Fibroblast of upper back skin (primary cell): ENCODE measurements at places on chromosomes 1 and 21.
A peak's percentile ranks its signal among the peaks of the same experiment; 100 is the strongest.

DNA sequence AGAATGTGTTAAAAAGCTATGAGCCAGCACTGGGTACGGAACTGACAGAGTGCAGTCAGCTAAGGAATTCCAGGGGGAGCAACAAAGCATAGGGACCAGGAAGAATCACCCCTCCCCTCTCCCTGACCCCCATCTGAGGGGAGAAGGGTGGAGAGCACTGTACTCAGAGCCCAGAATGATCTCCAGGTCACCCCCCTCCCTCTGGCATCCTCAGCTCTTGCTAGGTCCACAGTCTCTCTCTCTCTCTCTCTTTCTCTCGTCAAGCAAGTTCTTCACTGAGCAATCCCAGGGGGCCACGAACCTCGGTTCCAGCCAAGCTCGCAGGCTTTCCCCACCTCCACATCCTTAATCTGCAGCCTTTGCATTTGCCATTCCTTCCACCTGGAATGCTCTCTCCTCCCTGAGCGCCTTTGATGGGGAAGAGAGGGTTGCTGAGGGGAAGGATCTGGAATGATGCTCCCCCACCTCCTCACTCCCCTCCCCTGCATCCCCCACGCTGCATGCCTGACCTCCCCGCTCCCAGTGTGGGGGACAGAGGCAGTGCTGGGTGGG, 6.7 kb upstream of the WASF2 start:
- DNase-seq: peak; percentile 82

DNA sequence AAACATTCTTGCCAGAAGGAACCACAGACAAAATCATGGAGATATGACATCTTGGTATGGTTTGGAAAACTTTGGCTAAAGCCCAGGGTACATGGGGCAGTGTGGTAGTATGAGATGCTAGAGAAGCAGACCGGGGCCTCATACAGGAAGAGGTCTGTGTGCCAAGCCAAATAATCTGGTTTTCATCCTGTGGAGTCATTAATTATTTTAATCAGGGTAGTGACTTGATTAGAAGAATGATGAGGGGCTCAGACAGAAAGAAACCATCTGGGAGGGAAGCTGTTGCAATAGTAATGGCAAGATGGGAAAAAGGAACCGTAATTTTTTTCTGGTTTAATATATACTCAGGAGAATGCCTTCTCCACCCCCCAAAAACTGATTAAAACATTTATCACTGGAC, 318.0 kb downstream of the BRINP2 start:
- no peak for DNase-seq

- DNase-seq: peak; percentile 10
These were observed 16.4 kb downstream of the TCEANC2 start for GRCh38 chr1:54069791-54070170.

- peak; percentile 52 for DNase-seq
These were observed 125.9 kb downstream of the DMRTB1 start for GRCh38 chr1:53585129-53585528.

GRCh38 chr1:170711682-170712081, 47.8 kb downstream of the PRRX1 start:
- peak; percentile 96 for DNase-seq

DNA sequence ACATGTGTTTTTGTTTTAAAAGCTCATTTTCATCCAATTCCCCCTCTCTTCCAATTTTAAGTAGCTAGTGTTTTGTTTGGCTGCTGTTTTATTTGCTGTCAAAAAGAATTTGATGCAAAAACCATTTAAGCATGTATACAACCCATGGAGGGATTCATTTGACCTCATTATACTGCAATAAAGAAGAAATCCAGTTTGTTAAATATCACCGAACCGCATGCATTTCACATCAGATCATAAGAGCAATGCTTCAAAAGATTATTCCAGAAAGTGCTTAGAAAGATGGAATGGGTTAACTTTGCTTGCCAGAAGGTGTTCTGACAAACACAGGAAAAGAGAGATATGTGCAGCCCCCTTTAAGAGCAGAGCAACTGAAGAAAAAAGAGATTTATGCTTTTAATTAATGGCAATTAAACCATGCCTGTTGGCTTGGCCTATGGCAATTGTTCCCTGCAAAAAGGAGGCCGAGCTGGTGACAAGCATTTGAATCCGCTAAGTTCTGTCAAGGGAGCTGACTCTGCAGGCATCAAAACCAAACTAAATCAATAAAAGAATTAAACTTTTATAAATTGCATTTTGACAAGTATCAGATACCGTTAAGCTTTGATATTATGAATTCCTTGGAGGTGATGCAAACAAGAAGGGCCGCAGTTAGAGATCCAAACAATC, 14.4 kb upstream of the BARHL2 start:
- no peak for DNase-seq

GRCh38 chr1:61042466-61043009, 39.8 kb upstream of the NFIA start:
- no peak for DNase-seq

GRCh38 chr1:41792485-41792770, 126.3 kb downstream of the HIVEP3 start:
- DNase-seq: no peak

DNA sequence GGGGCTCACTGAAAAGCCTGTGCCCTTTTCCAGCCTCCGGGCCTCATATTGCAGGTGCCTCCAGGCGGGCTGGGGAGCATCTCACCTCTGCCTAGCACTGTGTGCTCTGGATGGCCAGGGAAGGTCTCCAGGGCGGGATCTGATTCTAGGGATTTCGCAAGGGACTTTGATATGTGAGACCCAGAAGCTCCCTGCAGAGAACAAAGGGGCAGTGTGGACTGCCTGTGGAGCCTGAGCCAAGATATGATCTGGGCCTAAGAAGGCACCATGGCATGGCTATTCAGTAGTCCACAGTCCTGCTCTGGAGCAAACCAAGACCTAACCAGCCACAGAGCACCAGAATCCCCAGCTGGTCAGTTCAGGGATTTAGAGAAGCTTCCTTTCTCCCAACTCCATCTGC, 157.2 kb downstream of the ST6GALNAC5 start:
- no peak for DNase-seq

GRCh38 chr1:29698033-29698432, 461.7 kb downstream of the PTPRU start:
- DNase-seq: peak; percentile 72

DNA sequence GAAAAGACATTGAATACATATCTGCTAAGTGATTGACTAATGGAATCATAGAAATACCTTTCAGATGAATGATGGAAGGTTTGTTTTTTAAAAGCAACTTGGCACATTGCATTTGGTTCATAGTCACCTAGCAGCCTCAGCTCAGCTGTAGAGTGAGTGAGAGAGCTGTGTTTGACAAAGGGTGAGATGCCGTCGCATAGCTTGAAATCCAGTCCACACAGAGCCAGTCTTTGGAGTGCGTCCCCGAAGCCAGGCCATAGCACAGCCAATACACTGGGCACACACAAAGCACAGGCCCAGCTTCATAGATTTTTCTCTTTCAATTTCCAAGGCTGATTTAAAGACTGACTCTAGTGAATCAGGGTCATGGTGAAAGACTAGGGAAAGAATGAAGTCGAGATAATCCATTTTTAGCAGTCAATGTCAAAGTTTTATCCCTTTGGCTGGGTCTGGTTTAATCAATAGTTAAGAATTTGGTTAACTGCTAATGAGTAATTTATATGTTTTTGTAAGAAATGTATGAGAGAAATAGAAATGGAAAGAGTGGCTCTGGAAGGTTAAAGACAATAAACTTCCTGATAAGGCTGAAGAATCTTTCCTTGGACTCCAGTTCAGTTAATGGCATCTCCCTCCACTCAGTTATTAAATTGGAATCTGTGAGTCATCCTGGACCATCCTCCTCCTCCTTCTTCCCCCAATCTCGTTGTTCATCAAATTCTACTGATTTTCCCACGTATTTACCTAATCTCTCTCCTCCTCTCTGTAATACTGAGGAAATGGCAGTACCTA, 101.2 kb upstream of the IRF2BP2 start:
- DNase-seq: peak; percentile 53

DNA sequence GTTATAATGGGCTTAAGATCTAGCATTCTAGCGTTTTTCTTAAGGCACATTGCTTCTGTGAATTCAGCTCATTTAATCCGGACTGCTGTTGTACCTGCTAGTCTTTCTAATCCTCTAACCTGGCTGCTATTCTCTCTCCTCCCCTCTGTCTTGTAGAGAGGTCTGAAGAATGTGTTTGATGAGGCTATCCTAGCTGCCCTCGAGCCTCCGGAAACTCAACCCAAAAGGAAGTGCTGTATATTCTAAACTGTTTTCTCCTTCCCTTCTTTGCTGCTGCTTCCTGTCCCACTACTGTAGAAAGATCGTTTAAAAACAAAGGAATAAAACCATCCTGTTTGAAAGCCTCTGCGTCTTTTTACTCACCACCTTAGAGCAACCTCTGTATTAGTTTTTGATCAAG, 37.3 kb downstream of the CDC42 start:
- DNase-seq: no peak

GRCh38 chr1:213474054-213474453, 423.0 kb downstream of the RPS6KC1 start:
- DNase-seq: no peak

- peak; percentile 10 for DNase-seq
These were observed at the start of gene GBP6 for GRCh38 chr1:89363638-89364536. Gene GBP6, plus strand, starts transcription at chr1:89364059. Its CDS starts 4,493 bp downstream, at chr1:89368552.

DNA sequence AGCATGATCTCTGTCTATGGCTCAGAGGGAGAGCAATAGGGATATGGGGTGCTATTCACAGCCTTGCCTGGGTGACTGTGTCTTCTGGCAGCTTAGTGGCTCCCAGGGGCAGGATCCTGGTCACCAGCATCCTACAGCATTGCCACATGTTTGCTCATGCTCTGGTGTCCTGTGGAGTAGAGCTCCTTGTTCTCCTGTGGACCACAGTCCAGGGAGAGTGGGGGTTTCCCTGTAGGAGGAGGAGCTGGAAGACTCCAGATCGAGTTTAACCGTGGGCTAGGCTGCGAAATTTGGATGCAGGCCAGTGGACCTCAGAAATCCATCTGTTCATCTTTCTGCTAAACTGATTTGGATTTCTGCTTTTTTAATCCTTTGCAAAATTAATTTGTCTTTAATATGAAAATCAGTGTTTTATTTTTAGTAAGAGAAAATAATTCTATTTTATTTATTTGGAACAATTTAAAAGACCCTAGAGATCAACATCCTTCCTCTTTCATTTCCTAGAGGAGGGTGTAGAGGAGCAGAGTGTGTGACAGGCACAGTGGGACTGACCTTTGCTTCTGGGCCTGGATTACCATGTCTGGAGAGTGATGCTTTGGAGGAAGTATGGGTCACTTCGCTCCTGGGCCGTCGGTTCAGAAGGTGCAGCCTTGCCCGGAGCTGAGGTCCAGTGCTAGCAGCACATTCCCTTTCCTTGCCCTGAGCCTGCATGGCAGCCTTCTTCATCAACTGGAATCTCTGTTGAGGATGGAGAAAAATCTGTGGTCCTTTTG, 17.4 kb downstream of the ADARB1 start:
- no peak for DNase-seq

DNA sequence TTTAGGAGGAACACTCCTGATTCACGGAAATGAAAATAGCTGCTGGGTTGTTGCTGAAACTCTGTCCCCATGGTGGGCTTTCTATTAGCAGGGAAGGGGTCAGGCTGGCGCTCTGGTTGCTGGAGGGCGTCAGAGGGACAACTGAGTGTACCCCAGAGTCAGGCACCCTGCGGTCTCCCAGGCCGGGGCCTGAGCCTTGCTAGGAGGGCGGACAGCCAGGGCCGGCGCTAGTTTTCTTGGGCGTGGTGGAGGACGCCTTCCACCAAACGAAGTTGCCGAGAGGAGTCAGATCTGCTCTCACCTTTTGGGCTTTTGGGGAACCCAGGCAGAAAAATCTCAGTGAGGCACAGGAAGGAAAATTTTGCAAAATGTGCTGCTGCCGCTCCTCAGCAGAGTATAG, 54.8 kb downstream of the NGF start:
- DNase-seq: no peak

- DNase-seq: no peak
These were observed 49.2 kb upstream of the NTPCR start for GRCh38 chr1:232901255-232901654.

GRCh38 chr21:28423521-28424190, 569.0 kb downstream of the LTN1 start:
- DNase-seq: peak; percentile 52

DNA sequence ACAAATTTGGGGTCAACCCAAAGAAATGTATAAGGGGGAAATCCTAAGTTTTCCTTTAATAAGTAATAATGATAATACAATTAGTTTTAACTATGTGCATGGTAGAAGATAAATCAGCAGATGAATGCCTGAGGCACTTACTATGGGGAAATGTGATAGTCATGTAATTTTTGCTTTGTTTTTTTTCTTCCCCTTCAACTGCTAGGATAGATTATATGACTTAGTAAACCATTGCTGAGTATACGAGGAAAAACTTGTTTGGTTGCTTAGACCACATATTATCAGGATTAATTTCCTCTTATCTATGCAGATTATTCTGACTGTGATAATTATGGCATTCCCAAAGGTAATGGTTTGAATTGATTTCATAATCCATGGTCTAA, 181.1 kb downstream of the TGFB2 start:
- DNase-seq: no peak

DNA sequence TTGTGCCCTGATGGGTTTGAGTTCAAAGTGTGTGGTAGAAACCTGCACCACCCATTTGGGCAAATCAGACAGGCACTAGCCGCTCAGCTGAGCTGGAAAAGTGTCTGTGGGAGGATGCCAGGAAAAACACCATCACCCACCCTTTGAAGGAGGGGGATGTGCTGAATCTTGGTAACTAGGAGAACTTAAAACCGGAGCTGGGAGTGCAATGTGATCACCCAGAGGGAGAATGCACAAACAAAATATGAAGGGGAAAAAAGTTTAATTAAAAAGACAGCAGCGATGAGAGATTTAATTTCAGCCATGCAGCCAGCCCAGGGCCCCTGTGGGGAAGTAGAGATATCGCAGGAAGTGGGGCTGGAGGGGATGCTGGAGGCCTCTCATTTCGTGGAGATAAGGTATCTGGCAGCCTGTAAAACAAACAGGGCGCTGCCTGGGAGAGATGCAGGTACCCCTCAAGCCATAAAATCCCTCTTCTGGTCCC, 86.8 kb upstream of the BCAR3 start:
- no peak for DNase-seq

- DNase-seq: peak; percentile 45
These were observed 9.9 kb downstream of the SEC16B start for GRCh38 chr1:177959811-177960515.

DNA sequence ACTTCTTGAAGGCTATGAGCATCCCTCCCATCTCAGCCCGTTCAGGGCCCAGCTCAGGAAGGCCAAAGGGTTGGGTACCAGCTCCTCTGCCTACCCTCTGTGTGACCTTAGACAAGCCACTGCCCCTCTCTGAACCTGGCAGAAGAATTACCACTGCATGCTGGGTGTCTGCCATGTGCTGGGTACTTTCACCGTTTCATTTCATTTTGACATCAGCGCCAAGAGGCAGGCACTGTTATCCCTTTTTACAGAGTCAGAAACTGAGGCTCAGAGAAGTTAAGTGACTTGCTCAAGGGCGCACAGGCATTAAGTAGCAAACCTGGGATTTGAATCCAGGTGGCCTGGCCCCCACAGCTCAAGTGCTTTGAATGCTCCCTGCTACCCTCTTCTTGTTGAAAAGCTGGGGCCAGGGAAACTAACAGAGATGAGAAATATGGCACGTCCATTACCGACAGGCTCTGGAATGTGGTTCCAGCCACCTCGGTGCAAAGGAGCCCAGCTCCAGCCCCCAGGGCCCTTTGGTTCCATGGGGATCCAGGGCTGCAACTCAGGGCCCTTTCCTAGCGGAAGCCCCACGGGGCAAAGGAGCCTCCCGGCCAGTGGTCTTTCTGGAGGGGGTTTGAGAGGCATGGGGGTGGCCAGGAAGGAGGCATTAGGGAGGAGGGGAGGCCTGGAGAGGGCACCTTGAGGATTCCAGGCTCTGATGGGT, 6.5 kb downstream of the TMEM82 start:
- DNase-seq: no peak
